ENCODE measurements at places on chromosomes 4 and X.

DNA sequence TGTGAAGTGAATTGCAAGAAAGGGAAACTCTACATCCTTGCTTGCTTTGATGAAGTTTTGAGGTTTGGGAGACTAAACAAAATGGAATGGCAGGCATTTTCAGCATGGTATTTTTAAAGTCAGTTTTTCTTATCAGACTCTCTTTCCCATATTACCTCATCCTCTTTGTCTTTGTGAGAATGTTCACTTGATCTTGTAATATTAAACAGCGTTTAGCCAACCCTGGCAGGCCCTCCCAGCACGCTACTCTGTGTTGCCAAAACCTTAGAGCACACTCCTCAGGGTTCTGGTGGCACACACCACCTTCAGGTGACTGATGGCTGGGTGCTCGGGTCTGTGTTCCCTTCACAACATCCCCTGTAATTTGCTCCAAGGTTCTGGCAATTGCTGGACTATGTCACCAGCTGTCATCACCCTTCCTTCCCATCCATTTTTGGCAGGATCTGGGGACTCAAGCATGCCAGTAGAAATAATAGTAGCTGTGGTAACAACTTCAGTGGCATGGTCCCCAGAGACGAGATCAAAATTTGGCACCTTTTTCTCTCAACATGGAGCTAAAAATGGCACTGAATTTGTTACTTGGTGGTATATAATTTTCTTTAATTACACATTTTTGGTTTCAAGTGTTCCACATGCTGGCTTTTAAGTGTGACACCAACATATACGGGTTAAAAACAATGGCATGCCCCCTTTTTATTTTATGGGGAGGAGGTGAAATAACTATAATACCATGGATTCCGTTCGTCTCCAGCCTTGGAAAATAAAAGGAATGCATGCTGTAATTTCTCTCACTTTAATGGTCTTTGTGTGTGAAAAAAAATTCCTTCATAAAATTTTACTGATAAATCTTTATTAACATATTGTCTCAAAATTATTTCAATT is 273.1 kb downstream of the DCTD start:
- DNase-seq: no peak

- no peak for DNase-seq
Observed at GRCh38 chr4:88029556-88029955, 22.1 kb downstream of the PKD2 start.

GRCh38 chrX:91331476-91331875 is 103.2 kb upstream of the PABPC5 start:
- no peak for DNase-seq

- no peak for DNase-seq
Observed at GRCh38 chr4:7313347-7313811, 121.0 kb downstream of the SORCS2 start.
